EH (cell line): ENCODE measurements at places on chromosomes 6 and 20.

- peak; percentile 36 for DNase-seq
These were observed 140.3 kb upstream of the TCF21 start for GRCh38 chr6:133748628-133749027.

DNA sequence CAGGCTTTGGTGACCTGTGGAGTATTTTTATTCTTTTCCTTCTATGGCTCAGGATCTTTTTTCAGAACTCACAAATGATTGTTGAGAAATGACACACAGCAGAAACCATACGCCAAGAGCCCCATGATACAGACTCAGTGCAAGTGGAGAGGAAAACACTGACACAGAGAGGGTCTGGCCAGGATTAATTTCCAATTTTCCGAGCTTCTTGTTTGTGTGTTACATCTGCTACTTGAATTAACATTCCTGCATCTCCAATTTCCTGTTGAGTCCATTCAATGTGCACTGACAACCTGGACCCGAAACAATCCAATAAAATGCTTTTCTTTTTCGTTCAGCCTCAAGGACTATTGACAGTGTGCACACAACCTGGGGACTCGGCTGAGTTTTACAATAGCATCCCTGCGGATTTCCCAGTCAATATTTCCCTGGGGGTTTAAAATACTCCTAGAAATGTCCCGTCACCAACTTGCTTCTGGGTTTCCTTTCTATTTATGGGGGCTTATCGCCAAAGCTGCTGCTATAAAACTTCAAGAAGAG lies 4.9 kb upstream of the MLN start:
- DNase-seq = no peak

- peak; percentile 35 for DNase-seq
These were observed 21.4 kb downstream of the KCNQ5 start for GRCh38 chr6:72643214-72643613.

DNA sequence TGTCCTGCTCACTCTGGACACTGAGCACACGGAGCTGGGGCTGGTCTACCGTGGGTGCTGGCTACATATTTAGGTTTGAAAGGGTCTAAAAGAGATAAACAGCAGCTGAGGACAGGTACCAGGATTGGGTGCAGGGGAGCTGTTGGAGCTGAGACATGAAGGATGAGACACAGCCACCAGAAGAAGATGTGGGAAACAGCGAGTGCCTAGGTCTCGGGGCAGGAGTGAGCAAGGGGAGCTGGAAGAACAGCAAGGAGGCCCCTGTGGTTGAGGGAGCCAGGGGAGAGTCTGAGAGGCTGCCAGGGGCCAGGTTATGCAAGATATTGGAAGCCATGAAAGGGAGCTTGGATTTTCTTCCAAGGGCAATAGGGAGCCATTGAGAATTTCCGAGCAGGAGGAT lies 434.0 kb upstream of the SULF2 start:
- DNase-seq = no peak
